ENCODE measurements at places on chromosomes 16 and 17.

DNA sequence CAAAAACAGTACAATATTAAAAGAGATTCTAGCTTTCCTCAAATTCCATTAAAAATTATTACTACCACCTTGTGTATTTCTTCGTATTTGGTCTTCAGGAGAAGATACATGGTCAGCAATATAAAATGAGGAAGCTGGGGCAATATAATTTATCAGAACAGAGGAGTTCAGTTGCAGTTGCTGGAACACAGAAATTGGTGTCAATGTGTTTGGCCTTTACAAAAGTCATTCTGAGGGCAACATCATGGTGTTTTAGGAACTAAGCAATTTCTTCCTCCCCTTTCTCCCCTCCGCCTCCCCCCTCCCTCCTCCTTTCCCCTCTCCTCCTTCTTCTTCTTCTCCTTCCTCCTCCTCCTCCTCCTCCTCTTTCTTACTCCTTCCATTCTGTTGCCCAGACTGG lies 102.1 kb downstream of the YPEL2 start:
- no peak for DNase-seq

- no peak for DNase-seq
These were observed 1.7 kb upstream of the COL1A1 start for GRCh38 chr17:50203086-50203485.

- no peak for DNase-seq
These were observed 9.6 kb upstream of the MAPK3 start for GRCh38 chr16:30132591-30132990.

DNA sequence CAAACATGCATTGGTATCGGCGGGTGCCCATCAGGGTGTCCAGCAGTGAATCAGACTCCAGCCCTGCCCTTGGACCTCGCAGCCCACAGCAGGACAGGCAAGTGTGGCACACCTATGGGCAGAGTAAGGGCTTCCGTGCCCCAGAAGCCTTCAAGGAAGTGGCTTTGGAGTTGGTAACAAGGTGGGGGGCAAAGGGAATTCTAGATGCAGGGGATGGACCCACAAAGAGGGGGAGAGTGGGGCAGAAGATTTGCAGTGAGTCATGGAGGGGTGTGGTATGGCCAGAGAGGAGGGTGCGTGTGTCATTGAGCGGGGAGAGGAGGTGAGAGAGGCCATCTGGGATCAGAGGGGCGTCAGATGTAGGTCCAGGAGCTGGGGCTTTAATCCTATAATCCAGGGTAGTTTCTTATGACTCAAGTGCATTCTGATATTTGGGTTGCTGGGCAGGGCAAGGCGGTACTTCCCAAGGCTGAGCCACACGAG lies 8.5 kb upstream of the SPNS2 start:
- no peak for DNase-seq

DNA sequence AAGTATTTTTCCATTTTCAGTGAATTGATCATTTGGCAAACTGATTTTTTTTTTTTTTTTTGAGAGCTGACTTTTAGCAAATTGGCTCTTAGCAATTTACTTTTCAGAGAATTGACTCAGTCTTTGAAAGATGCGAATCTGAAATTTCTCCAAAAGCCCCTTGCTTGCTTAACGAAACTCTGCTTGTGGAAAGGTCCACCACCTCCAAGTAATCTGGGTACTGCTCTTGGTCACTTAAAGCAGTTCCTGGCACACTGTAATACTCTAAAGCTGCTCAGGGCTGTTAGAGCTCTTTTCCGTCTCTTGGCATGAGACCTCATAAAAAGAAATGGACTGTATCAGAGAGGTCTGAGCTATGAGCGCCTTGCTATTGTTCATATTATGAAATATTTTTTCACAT lies 2.9 kb downstream of the GSDMB start:
- no peak for DNase-seq

GRCh38 chr16:67463691-67464090 lies 17.3 kb downstream of the ATP6V0D1 start:
- DNase-seq: no peak

DNA sequence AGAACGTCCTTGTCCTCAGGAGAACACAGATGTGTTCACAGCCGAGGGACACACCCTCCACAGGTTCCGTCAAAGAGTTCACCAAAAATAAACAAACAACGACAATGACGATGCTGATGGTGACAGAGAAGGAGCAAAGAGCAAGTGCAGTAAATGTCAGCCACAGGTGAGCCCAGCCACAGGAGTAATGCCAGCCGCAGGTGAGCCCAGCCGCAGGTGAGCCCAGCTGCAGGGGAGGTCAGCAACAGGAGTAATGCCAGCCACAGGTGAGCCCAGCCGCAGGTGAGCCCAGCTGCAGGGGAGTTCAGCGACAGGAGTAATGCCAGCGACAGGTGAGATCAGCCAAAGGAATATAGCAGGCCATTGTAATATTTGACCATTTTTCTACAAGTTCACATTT lies 315.2 kb downstream of the FOXL1 start:
- no peak for DNase-seq

GRCh38 chr16:21613361-21613760 lies 14.0 kb downstream of the METTL9 start:
- DNase-seq: no peak

DNA sequence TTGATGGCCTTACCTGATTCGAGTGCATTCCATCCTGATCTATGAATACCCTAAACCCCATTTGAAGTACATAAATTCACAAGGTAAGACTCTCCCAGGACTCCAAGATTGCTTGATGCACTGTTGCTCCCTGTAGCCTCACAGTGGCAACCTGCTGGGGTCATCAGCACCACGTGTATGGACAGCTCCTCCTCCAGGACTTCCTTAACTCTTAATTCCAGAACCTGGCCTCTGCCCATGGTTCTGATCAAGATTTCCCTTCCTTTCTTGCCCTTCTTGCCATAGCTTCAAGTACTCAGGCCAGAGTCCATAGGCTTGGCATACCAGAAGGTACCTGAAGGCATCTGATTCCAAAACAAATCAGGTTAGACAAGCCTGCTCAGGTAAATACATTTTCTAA lies 34.0 kb upstream of the NLK start:
- peak; percentile 9 for DNase-seq

DNA sequence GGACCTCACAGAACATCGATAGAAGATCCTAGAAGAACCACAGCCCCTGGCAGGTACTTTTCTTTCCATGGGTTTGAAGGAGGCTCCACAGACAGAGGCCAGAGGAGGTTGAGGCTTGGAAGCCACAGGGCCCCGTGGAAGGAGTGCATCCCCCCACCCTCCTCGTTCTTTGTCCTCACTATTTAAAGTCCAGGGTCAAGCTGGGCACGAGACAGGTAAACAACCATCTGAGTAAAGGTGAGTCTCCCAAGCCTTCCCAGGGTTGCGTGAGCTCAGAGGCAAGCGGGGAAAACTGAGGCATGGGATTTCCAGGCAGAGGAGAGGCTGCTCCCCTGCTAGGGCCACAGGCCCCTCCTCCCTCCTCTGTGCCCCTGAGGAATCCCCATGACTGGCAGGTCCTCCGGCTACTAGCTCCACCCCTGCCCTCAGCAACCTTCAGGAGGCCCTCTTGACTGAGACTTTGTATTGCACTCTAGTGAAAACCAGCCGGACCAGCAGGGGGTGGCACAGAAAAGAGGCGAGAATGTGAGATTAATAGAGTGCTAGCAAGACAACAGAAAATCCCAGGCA lies 927 bp upstream of the SULT1A2 start:
- no peak for DNase-seq

GRCh38 chr16:18803569-18804462 lies 2.5 kb upstream of the ARL6IP1 start:
- no peak for DNase-seq

- no peak for DNase-seq
These were observed 148.1 kb downstream of the MRM1 start for GRCh38 chr17:36749493-36749892.

DNA sequence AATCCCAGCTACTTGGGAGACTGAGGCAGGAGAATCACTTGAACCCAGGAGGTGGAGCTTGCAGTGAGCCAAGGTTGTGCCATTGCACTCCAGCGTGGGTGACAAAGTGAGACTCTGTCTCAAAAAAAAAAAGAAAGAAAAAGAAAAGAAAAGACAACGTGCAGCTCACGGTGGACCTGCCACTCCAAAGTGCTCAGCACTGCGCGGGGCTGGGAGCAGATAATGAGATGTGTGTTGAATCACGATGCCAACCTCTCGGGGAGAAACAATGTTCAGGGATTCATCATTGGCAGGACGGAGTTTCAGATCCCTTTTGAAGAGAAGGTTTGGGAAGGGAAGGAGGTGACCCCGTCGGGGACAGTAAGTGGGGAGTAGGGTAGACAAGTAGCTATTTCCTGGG lies 19.2 kb downstream of the WFDC1 start:
- DNase-seq: no peak

- no peak for DNase-seq
These were observed 1.5 kb upstream of the MMP28 start for GRCh38 chr17:35796942-35797341.

DNA sequence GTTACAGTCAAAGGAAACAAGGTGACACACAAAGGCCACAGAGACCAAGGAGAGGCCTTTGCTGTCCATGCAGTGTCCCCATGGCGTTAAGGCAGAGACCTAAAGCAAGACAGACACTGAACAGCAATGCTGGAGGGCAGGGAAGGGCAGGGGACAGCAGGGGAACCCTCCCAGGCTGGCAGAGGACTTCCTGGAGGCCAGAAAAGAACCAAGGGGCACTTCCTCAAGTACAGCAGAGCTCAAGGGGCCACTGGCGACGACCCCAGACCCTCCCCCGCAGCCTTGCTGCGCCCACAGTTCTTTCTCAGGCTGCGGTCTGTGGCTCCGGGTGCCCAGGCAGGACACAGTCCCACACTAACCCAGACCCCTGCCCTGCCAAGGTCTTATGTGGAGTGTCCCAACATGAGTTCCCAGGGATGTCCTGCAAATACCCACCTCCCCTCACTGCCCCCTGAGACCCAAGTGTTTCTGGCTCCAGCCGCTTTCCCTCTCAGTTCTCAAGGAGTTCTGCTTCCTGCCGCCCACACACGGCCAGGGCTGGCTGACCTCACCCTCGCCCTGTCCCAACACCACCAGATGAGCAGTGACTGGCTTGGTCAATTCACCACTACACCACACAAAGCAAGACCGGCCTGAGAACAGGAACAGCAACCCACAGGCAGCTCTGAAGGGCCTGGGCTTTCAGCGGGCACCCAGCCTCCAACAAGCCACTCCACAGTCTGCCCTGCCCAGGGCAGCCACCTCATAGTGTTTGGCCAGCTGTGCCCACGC lies 4.2 kb downstream of the CLCN7 start:
- DNase-seq: no peak

DNA sequence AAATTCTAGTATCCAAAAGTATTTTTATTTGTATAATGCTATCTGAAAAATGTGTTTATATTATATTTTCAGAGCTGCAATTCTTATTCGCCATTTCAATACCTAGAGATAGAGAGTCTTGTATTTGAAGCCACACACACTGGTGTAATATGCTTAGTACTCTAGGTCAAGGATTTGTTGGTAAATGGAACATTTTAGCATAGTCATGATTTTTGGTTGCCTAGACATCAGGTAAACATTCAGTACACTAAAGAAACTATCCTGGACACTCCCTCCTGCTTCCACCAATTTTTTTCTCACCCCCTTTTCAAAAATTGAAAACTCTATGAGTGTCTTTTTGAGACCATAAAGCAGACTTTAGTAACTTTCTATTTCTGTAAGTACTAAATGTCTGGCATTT lies 20.8 kb downstream of the ABHD15 start:
- DNase-seq: no peak

DNA sequence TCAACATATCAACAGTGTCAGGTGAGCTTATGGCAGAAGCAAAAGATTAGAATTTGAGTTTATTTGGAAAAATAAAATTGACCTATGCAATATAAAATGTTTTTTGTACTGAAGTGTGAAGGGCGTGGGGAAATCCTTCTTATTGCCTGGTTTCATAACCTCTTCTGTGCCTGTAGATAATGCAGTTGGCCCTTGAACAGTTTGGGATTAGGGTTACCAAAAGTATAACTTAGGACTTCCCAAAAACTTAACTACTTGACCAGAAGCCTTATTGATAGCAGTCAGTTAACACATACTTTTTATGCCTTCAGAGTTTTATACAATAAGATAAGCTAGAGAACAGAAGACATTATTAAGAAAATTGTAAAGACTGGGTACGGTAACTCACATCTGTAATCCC lies 66.0 kb downstream of the TMC6 start:
- DNase-seq: no peak

DNA sequence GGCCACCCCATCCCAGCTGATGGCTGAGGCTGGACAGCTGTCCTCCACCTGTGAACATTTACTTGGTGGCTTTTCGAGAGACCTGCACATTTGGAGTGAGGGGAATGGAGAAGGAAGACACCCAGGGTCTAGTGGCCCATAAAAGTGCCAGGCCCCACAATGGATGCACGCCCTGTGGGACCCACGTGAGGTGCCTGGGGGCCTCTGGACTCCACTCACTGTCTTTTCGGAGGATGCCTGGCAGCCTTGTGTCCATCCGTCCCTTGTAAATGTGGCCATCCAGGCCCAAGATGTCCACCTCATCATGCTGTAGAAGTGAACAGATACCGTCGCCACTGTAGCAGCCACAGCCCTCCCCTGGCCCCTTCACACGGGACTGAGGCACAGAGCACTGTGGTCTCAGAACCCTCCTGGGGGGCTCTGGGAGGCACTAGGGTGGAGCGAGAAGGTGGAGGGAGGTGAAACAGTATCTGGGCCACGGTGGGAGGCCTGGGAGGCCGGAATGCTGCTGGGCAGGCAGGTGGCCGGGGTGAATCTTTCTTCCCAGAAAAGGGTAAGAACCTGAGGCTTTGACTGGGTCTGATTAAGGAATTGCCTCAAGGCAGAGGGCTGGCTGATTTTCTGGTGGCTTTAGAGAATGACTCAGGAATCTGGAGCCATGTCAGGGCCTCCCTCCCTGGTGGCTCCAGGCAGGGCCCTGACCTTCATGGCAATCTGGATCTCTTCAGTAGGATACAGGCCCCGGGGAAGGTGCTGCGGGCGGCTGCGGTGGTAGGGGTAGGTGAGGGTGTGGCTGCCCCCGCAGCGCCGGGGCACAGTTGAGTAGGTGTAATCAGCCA lies 11.5 kb downstream of the UBALD2 start:
- DNase-seq: no peak

- DNase-seq: no peak
These were observed 57.8 kb upstream of the LYRM9 start for GRCh38 chr17:27950995-27951394.

GRCh38 chr16:67430977-67431774 lies at the start of gene HSD11B2:
TSS of gene HSD11B2 (plus strand) at chr16:67431121. CDS start at chr16:67431249, 128 bp downstream.
- no peak for DNase-seq

- no peak for DNase-seq
These were observed 209.7 kb downstream of the CCDC182 start for GRCh38 chr17:57535249-57535966.

DNA sequence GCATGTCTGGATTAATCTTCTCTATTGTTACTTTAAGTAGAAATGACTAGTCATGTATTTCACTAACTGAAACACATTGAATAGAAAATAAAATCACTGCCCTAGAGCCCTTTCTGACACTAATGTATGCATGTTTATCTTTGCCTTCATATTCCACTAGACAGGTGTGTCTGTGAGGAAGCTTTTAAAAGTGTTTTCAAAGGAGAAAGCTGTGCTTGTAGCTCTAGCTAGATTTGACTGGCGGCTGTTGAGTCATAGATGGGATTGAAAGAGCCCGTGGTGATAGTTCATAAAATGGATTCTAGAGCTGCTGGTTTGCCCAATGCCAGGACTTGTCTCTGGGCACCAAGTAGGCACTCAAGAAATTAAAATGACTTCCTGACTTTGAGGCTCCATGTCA lies 189.0 kb upstream of the PIRT start:
- no peak for DNase-seq

GRCh38 chr17:62121025-62121730 lies 56.1 kb upstream of the MED13 start:
- DNase-seq: no peak

GRCh38 chr16:470418-470817 lies 45.0 kb downstream of the RAB11FIP3 start:
- DNase-seq: no peak
